Activated CD8-positive, alpha-beta memory T cell treated with anti-CD3 and anti-CD28 coated beads for 1 hour (primary cell): ENCODE measurements at places on chromosomes 1 and 21.

DNA sequence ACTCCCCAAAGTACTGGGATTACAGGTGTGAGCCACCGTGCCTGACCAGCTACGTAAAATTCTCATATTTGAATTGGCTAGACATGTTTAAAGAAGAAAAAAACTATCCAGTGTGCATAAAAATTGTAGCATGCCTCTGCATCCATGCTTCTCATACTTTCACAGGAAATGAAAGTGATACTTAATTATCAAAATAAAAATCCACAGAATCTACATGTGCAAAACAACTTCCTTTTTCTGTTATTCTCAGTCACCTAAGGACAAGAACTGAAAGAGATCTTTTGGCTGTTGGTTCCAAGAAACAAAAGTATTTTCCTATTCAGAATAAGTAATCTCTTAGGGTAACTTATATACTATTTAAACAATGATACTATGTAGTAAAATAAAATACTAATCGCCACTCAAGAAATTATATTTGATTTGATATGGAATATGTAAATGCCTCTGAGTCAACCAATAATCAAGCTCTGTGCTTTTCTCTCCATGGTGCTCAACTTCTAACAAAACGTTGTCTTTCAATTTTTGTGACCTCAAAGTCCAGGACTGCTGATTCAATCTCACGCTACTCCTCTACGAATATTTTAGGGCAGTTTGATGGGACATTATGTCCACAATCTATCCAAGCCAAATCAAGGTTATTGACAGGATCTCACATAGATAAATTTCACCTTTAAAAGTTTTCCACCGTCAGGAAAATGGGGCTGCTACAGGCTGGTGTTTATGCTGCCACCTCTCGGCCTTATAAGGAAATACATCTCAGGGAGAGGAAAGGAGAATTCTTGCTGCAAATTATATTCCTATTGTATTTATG is 102.7 kb downstream of the ZNF281 start:
- DNase-seq: no peak

GRCh38 chr21:41831866-41832595 is 47.1 kb downstream of the PRDM15 start:
- DNase-seq: no peak

- DNase-seq: no peak
These were observed 76.6 kb downstream of the NR5A2 start for GRCh38 chr1:200103966-200104583.

- no peak for DNase-seq
These were observed 33.4 kb downstream of the TRABD2B start for GRCh38 chr1:47963568-47964358.

GRCh38 chr21:43820466-43820865 is 31.1 kb downstream of the RRP1 start:
- no peak for DNase-seq

- DNase-seq: no peak
These were observed 224.0 kb downstream of the KIF26B start for GRCh38 chr1:245378745-245379144.

DNA sequence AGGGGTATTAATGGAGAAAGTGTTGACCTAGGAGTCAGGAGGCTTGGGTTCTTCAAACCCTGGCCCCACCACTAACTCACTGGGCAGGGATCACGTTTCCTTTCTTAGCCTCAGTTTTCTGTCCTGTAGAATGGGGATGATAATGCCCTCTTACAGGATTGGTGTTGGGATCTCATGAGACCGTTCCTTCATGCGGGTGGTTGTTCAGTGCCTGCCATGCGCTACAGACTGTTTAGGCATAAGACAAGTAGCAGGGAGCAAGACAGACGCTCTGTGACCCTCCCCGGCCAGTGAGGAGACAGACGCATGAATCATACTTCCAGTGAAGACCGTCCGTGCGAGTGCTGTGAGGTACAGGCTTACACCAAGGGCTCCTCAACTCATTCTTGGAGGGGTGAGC is 81.7 kb downstream of the MAN1C1 start:
- no peak for DNase-seq

- DNase-seq: no peak
These were observed 458 bp downstream of the ZC3H12A start for GRCh38 chr1:37474697-37475379.

- peak; percentile 7 for DNase-seq
These were observed 66.1 kb downstream of the NID1 start for GRCh38 chr1:235998812-235999211.

- DNase-seq: no peak
These were observed 596 bp downstream of the TOR3A start for GRCh38 chr1:179082333-179082998.

DNA sequence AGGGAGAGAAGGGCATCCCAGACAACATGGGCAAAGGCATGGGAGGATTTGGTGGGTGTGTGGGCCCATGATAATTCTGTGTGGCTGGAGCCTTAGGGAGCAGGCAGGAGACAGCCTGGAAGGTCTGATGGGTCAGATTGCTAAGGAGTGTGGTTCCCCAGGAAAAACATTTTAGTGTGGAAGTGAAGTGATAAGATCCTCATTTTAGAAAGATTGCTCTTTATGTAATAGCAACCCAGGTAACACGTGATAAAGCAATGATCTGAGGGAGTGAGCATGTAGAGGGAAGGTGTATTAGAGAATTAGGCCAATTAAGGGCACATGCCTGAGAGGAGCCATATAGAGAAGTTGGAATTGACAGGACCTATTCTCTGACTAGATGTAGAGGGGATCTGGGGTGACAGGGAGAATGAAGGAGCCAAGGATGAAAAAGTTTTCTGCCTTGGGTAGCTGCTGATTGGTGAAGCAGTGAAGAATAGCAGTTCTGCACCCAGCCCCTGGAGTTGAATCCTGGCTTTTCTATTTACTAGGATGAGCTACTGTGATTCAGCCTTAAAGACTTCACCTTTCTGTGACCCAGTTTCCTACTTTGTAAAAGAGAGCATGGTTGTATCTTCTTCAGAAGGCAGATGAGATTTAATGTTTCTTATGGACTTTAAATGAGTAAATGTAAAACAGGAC is 18.7 kb upstream of the SLAMF6 start:
- no peak for DNase-seq

- DNase-seq: no peak
These were observed 51.4 kb upstream of the C8B start for GRCh38 chr1:57017200-57017599.

- no peak for DNase-seq
These were observed 445.5 kb downstream of the MATN1 start for GRCh38 chr1:30277911-30278310.

GRCh38 chr1:91912266-91912665 is 26.3 kb upstream of the TGFBR3 start:
- DNase-seq: no peak

DNA sequence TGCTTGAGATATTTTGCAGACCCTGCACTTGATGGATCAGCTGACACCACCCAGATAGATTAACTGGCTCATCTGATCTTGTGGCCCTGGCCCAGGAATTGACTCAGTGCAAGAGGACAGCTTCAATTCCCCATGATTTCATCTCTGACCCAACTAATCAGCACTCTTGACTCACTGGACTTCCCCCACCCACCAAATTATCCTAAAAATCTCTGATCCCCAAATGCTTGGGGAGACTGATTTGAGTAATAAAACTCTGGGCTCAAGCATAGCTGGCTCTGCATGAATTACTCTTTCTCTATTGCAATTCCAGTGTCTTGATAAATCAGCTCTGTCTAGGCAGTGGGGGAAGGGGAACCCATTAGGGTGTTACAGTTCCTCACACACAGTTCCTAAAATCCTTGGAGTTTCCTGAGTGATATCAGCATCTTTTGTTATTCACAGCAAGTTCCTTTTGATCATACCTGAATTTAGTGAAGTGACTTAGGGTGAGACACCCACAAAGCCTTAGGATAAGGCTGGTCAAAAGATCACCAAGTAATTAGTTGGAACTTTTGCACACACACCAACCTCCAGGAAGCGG is 104.2 kb downstream of the COP1 start:
- DNase-seq: no peak

DNA sequence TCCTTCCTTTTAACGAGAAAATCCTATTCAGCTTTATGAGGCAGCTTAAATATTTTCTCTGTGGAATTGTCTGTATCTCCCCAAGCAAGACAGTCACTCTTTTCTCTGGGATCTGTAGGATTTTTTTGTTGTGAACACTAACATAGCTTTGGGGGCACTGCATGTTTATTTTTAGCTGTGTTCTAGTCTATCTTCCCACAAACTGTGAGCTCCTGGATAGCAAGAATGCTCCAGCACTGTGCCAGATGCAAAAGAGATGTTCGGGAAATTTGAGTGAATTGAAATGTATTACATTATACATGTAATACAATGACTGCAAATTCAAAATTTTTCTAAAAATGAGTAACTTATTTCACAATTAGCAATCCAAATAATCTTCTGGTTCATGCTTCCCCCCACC is 282.2 kb downstream of the PLPP3 start:
- no peak for DNase-seq

GRCh38 chr21:25709684-25710265 is 24.9 kb downstream of the ATP5PF start:
- no peak for DNase-seq

DNA sequence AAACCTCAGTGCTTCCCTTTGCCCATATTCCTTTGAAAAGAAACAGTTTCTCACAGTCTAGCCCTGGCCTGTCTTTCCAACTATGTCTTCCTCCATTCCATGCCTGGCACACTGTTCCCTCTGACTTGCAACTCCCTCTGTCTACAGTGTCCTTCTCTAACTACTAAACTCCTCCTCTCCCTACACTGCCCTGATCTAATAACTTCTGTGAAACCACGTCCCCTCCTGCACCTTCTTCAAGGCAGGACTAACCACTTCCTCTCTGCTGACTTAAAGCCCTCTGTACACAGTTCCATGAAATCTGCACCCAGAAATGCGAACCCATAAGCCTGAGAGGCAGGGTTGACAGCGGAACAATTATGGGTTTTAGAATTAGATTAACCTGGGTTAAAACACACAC is 62.2 kb upstream of the ATP1B1 start:
- DNase-seq: peak; percentile 0
